ENCODE measurements at places on chromosomes 6 and 20. TPM values are rescaled to one million over a fixed set of nuclear protein-coding genes. Genes with fewer than 3 reads are reported as not detected.

Gene EPB41L1
- 0.22 TPM for total RNA-seq

Gene NKX2-4
- total RNA-seq = not detected

Gene FAM209A
- total RNA-seq = 3.2 TPM

Gene MAP3K5
- total RNA-seq = 24.0 TPM

- H3K27ac ChIP-seq = no peak overlapping the region
- peaks cover 29% of the 10 kb centered on the region for H3K4me1 ChIP-seq
- H3K36me3 ChIP-seq = no peaks in the 10 kb centered on the region
Measured at GRCh38 chr6:4802312-4802935, 26.2 kb downstream of the CDYL start.

DNA sequence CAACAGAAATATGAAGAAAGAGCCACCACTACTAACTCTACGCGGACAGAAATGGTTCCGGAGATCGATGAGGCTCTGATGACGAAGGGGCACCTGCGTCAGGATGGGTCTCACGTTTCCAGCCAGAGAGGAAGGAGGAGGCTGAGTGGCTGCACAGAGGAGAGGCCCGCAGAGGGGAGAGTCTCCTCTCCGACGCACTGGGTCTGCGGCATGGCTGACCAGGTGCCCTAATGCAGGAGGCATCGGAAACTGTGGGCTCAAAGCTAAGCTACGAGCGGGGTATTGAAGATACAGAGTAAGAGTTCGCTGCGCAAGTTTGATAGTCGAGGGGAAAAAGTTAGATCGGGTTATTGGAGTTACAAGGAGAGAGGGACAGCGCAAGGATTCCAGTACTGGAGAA is 69.9 kb downstream of the TTLL2 start:
- no peak overlapping the region for H3K27ac ChIP-seq
- no peaks in the 10 kb centered on the region for H3K27me3 ChIP-seq
- H3K4me1 ChIP-seq = no peaks in the 10 kb centered on the region
- DNase-seq = no peak

DNA sequence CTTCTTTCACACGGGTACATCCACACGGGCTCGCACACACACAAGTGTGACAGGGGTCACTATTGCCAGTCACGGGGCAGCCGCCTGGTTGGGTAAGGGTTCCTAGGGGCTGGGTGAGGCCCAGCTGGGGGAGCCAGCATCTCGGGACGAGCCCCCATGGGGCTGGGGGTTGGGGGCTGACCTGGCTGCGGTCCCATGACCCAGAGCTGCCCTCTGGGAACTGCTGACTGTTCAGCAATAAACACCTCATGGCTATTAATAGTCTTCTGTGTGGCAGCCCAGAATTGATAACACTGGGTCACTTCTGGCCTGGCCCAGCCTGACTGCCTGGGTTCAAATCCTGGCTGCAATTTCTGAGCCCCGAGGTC is 23.8 kb downstream of the VEGFA start:
- no peak overlapping the region for H3K4me3 ChIP-seq
- no peak for DNase-seq
- no peaks in the 10 kb centered on the region for H3K27me3 ChIP-seq
- no peaks in the 10 kb centered on the region for H3K36me3 ChIP-seq
- H3K4me1 ChIP-seq = peaks cover 4% of the 10 kb centered on the region

GRCh38 chr6:124551711-124552233 is 410.5 kb upstream of the RNF217 start:
- no peak overlapping the region for H3K27ac ChIP-seq
- no peaks in the 10 kb centered on the region for H3K4me1 ChIP-seq
- no peak overlapping the region for H3K4me3 ChIP-seq
- H3K27me3 ChIP-seq = no peaks in the 10 kb centered on the region
- no peak for DNase-seq
- H3K36me3 ChIP-seq = no peaks in the 10 kb centered on the region

GRCh38 chr6:46217671-46218131 is 46.9 kb upstream of the ENPP5 start:
- no peaks in the 10 kb centered on the region for H3K36me3 ChIP-seq
- no peak overlapping the region for H3K4me3 ChIP-seq
- peaks cover 4% of the 10 kb centered on the region for H3K27me3 ChIP-seq
- no peak for DNase-seq
- H3K27ac ChIP-seq = no peak overlapping the region
